ENCODE measurements at places on chromosomes 11 and 22.

- no peak for DNase-seq
Observed at GRCh38 chr11:27179334-27179733, 138.7 kb downstream of the BBOX1 start.

DNA sequence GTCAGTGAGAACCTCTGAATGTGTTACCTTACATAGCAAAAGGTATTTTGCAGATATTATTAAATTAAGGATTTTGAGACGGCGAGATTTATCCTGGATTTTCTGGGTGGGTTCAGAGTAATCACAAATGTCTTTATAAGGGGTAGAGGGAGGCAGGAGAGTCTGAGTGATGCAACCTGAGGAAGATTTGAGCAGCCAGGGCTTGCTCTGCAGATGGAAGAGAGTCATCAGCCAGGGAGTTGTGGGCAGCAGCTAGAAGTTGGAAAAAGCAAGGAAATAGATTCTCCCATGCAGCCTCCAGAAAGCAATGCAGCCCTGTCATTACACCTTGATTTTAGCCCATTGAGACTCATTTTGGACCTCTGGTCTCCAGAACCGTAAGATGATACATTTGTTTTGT is 4.1 kb upstream of the WDR74 start:
- no peak for DNase-seq

GRCh38 chr11:72613977-72614376 is 60.2 kb downstream of the PDE2A start:
- peak; percentile 17 for DNase-seq

GRCh38 chr11:67419325-67420049 is 4.0 kb downstream of the CARNS1 start:
- no peak for DNase-seq

GRCh38 chr22:35721960-35722359 is 4.3 kb downstream of the APOL5 start:
- DNase-seq: no peak

DNA sequence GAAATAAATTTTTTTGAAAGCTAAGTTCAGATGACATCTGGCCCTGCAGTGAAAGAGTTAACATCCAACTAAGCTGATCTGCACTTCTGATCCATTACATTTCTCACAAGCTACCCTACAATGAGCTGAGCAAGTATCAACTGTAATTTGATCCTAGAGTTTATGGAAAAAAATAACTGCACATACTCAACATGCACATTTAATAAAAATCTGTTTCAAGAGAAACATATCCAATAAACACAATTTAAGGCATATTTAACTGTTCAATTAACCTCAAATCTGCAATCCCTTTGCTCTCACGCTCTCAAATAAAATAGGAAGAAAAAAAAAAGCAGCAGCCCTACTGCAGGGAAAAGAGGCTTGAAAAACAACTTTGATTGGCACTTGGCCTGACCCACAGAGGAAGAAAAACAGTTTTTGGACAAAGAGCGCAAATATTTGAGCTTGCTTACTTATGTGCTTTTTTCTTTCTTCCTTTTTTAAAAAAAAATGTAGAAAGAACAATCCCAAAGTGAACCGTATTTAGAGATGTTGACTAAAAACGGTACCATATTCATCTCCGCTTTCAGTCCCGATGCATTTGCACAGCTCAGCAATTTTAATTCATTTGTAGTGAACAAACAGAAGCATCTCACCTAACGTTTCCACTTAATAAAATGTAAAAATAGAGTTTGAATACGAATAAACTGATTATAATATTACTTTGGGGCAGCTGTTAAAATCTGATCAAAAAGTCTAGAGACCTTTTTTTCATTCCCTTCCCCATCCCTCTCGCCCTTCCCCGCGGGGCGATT is 1.6 kb downstream of the SESN3 start:
- no peak for DNase-seq

DNA sequence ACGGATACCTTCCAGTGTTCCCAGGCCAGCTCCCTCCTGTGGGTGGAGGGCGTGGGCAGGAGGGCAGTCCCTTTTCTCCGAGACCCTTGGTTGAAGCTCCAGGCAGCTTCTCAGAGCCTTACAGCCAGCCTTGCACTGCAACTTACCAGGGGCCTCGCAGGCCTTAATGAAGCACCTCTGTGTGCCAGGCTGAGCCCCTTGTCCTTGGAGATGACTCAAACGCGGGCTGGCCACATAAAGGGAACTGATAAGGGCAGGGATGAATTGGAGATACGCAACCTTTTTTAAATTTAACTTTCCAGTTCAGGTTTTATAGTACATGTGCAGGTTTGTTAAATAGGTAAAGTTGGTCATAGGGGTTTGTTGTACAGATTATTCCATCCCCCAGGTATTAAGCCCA is 72.7 kb downstream of the WNT7B start:
- DNase-seq: no peak

GRCh38 chr22:34687116-34687515 is 378.8 kb upstream of the ISX start:
- DNase-seq: no peak

- no peak for DNase-seq
Observed at GRCh38 chr11:123338266-123338800, 91.7 kb upstream of the GRAMD1B start.

- no peak for DNase-seq
Observed at GRCh38 chr11:8273287-8273686, 9.6 kb upstream of the LMO1 start.

DNA sequence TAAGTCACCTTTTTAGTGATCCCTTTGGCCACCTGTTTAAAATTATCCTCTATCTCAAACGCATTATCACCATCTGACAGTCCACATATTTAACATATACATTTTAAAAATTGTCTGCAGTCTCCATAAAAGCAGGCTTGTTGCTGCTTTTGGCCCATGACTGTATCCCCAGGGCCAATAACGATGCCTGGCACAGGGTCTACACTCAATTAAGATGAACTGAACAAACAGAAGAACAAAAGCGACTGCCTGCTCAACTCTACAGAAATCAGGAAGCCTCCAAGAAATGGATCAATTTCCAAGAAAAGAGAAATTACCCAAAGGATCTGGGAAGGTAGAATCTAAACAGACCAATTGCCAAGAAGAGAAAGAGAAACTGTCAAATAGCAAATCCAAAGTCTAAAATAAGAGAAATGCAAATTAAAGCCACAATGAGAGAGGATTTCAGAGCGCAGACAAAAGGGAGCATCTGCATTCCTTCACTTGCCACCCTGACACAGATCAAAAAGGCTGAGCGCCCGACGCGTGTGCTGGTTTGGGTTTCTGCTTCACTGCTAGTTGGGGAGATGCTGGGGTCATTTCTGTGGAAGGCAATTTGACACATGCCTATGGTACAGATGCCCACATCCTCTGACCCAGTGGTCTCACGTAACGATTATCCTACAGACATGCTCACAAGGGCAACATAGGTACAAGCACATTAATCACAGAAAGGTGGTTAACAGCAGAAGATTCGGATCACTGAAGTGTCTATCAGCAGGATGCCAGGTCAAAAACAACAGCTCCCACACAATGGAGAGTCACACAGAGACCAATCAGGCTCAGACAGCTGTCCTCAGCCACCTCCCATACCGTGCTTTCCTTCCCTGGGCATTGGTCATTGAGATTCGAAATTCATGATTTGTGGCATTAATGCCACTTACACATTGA is 55.9 kb downstream of the SHISAL1 start:
- no peak for DNase-seq

DNA sequence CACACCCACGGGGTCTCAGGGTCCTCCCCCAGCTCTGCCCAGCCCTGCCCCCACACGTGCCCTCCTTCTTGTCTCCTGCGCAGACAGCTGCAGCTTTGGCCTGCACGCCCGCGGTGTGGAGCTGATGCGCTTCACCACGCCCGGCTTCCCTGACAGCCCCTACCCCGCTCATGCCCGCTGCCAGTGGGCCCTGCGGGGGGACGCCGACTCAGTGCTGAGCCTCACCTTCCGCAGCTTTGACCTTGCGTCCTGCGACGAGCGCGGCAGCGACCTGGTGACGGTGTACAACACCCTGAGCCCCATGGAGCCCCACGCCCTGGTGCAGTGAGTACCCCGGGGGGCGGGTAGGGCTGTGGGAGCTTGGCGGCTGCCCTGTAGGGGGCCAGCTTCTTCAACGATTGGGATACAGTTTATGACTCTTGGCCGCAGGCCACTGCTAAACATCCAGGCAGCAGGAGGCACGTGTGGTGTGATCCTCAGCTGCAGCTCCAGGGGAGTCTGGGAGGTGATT is 30.8 kb downstream of the ST14 start:
- DNase-seq: no peak

All from CD4-positive, alpha-beta T cell treated with Interleukin-1 beta for 1 hour (primary cell).